Stimulated activated CD8-positive, alpha-beta memory T cell treated with anti-CD3 and anti-CD28 coated beads, Interleukin-7, amount 100 ng/mL, for 1 hour (primary cell): ENCODE measurements at places on chromosomes 13 and 19.

- peak; percentile 54 for DNase-seq
These were observed 18.0 kb upstream of the PNMA8B start for GRCh38 chr19:46513461-46514236.

DNA sequence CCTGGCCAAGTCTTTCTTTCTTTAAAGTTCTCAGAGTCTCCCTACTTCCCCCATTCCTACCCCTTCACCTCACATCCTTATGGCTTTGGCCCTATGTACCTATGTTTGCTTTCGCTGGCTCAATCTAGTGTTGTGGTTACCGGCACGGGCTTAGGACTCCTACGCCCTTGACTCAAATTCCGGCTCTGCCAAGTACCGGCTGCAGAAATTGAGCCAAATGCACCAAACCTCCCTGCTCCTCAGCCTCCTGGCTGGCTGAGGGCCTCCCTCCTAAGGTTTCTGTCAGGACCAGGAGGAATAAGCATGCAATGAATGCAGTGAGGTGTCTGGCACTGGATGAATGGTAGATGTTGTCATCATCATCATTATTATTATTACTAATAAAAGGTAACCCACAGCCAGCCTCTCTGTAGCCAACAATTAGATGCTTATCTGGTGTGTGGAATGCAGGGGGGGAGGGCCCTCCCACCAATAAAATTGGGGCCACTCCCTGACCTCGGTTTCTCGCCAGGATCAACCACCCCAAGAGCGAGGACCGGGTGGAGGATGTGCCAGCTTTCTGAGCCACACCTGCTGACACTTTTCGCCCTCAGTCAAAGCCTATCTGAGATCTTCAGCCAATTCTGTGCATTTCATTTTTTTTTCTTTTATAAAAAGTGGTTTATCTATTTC, 20.7 kb downstream of the KLK5 start:
- no peak for DNase-seq

DNA sequence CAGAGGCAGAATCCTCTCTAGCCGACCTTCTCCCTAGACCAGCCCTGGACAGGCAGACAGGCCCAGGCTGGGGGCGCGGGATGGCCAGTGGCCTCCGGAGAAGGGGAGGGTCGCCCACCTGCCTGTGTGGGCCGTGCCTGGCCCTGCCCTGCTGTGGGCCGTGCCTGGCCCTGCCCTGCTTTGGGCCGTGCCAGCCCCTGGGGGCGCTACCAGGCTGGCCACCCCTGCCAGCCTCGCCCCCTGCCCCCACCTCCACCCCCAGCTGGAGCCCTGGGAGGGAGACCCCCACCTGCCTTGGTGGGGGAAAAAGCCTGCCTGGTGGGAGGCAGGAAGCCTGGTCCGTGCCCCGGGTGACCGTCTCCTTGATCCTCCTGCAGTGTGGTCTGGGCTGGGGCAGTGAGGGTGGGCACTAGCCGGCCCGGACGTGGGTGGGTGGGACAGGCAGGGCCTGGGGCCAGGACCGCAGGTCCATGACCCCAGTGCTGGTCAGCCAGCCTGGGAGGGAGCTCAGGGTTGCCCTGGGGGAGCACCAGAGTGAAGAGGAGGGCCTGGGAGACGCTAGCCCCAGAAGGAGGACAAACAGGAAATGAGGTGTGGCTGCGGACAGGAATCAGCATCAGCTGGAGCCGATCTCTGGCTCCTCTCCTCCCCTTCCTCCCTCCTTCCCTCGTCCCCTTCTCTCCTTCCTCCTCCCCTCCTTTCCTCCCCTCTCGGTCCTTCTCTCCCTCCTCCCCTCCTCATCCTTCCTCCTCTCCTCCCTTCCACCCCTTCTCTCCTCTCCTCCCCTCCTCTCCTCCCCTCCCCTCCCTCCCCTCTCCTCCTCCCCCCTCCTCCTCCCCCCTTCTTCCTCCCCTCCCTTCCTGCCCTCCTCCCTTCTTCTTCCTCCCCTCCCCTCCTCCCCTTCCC, 5.1 kb upstream of the MKNK2 start:
- no peak for DNase-seq

GRCh38 chr13:43124490-43124889, 101.1 kb downstream of the DNAJC15 start:
- DNase-seq, result no peak

- no peak for DNase-seq
These were observed 20.8 kb upstream of the ZNF561 start for GRCh38 chr19:9641810-9642209.

DNA sequence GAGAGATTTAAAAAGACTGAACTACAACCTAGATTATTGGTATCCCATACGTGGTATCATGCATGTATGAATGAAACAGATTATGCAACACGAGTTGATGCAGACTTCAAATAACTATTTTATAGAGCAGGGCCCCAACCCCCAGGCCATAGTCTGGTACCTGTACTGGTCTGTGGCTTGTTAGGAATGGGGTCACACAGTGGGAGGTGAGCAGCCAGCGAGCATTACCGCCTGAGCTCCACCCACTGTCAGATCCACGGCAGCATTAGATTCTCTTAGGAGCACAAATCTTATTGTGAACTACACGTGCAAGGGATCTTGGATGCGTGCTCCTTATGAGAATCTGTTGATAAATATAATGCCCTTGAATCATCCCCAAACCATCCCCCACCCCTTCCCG, 320.2 kb downstream of the TBC1D4 start:
- DNase-seq, result no peak

GRCh38 chr13:42990291-42991232, 1.5 kb downstream of the EPSTI1 start:
- DNase-seq, result no peak

DNA sequence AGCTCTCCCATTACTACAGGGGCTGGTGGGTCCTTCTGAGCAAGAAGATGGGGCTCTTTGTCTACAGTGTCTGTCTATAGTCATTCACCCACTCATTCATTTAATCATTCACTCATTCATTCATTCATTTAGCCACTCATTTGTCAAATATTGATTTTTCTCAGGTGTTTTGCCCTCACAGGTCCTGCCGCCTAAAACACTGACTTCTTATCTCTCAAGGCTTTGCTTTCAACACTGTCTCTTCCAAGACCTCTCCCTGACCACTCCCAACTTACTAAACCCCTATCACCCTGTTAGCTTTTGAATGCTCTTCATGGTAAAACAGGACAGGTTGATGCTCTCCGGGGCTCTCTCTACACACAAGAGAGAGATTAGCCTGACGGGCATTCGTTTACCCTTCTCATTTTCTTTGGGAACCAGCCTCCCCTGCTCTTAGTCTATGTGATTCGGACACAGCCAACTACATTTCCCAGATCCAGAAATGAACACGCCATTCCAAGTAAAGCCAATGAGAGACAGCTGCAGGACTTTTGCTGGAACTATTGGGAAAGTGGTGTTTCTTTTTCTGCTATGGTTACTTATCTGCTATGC, 22.7 kb downstream of the FAM187B start:
- DNase-seq, result no peak

DNA sequence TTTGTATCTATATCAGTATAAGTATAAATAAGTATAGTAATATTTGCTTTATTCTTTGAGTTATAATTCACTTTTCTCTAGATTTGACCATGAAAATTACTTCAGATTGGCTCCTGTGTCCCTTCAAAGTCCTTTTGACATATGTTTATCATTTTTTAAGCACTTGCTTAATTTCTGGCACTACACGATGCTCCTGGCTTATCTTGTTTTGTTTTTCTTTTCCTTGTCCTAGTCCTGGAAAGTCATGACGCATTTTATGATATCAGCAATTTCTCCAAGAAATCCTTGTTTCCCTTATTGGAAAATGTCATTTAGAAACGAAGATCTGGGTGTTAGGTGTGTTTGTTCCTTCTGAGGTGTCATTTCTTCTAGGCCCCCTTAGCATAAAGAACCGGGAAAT, 226.5 kb downstream of the POU4F1 start:
- no peak for DNase-seq

DNA sequence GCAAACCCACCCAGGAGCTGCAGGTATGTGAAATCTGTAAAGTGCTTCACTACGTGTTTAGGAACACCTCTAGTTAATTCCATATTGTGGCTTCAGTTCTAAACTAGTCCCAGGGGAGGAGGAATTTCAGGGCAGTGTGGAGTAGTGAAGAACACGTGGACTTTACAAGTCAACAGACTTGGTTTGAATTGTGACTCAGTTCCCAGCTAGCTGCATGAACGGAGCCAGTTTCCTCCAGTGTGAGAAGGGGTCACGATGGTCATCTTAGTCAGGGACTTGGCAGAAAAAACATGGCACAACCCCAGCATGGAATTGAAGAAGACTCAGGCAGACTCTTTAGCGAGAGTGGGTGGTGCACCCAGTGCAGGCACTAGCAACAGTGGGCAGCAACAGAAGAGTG, 175.7 kb upstream of the UBL3 start:
- DNase-seq, result no peak

- no peak for DNase-seq
These were observed 53.2 kb downstream of the GPR12 start for GRCh38 chr13:26707122-26708006.

DNA sequence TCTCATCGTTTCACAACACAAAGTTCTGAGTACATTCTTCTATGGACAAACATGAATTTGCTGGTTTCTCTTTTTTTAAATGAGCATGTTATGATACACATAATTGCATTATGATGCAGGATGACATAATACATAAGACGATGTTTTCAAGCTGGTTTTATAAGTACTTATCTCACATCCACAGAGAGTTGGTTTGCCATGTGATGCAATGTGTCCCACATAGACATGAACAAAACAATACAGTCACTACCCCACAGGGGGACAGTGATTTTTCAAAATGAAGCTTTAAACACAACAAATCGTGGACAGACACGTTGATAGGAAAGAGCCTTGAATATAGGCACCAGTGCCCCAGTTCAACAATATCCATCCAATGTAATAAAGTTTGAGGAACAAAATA, 447.1 kb downstream of the KLF12 start:
- no peak for DNase-seq

DNA sequence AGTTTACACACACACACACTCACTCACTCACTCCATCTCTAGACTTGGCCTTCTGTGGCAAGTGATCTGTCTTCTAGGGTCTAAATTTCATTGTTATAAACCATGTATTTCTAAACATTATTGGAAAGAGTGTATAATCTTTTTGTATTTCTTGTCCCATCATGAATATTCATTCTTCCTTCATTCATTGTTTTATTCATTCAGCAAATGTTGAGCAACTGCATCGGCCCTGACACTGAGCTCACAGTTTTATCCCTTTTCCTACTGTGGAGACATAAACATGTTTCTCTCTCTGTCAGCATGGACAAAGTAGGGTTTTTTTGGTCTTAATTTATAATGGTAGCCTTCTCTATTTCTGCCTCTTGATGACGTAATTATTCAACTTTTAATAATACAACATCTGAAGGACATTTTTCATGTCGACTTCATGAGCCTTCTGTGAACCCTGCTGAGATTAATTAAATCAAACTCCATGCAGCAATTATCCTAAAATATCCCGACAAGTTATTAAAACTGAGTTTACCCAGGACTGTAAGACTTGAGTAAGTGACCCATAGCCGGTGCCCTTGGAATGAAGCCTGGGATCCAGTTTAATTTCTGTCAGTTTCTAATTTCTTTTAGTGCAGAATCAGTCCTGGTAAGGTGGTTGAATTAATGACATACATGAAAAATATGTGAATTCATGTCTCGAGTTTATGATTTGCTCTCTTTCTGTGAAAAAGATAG, 7.3 kb downstream of the SPATA13 start:
- DNase-seq, result no peak

DNA sequence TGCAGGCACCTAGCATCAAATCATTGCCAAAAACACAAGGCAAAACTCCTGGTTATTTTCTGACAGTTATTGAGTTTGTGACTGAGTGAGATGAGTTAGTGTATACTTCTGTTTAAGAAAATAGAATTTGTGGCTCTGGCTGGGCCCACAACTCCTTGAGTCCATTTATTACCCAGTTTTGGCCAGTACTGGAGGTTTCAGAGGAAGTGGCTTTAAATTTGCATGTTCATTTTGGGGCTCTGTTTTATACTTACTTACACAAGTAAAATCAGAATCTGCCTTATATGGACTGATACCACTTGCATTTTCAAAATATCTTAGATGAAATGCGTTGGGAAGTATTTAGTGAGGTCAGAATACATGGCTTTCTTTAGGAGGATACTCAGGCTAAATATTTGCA, 29.0 kb downstream of the TNFSF11 start:
- DNase-seq, result no peak

GRCh38 chr13:62973804-62974203, 1558.2 kb upstream of the PCDH20 start:
- DNase-seq, result no peak

DNA sequence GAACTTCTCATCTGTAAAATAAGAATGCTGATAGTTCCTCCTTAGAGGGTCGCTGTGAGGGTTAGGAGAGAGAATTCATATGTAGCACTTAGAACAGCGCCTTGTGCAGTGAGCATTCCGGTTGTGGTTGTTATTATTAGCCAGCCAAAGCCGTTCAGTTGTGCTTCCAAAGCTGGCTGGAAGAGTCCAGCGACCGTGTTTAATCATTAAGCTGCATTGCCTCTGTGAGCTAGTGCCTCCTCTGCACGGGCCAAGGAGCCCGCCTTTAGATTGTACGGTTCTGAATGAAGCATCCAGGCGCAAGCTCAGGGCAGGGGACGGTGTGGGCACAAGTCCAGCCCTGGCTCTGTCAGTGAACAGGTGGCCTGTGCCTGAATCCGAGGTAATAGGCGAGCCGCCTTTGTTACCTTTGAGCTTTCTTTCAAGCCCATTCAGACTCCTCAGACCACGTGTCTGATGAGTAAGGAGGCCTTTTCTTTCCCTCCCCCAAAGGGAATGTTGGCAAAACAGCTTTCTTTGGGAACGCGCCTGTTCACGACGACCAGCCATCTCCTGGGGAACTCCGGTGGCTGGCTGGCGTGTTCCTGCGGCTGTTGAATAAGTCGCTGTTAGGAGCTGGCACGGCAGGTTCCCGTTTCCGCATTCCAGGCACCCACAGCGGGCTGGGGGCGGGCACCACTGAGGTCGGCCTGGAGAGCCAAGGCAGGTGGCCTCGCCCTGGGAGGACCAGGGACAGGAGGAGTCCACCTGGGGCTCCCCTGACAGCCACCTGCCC, 25.1 kb downstream of the SIPA1L3 start:
- DNase-seq, result no peak

GRCh38 chr13:111253365-111253872, 67.0 kb upstream of the TEX29 start:
- no peak for DNase-seq
